ENCODE measurements at places on chromosomes 7 and 10.

- no peak for DNase-seq
Measured at GRCh38 chr10:5575144-5575481, 50.4 kb downstream of the CALML3 start.

GRCh38 chr7:98913612-98914011 lies 35.3 kb downstream of the TRRAP start:
- DNase-seq, result no peak

DNA sequence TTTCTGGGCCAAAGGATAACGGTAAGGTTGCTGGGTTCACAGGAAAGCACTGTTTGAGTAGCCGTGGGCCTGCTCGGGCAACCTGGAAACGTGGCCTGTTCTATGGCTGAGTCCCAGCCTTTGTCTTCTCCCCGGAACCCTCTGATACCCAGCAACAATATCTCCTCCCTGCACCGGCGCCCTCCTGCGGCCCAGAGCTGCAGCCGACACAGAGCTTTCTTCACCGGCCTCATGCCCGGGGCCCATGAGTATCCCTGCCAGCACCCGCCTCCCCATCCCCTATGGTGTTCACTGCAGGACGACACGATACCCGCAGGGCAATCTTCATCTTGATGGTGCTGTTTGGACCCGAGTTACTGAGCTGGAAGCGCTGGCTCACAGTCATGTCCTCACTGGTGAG lies 38.6 kb upstream of the NCAPG2 start:
- DNase-seq, result no peak

GRCh38 chr7:54907981-54908380 lies 110.8 kb upstream of the EGFR start:
- DNase-seq, result no peak

- peak; percentile 93 for DNase-seq
Measured at GRCh38 chr7:2529161-2530070, 9.8 kb downstream of the LFNG start.

- DNase-seq, result no peak
Measured at GRCh38 chr7:66178258-66178657, 26.9 kb upstream of the TPST1 start.

DNA sequence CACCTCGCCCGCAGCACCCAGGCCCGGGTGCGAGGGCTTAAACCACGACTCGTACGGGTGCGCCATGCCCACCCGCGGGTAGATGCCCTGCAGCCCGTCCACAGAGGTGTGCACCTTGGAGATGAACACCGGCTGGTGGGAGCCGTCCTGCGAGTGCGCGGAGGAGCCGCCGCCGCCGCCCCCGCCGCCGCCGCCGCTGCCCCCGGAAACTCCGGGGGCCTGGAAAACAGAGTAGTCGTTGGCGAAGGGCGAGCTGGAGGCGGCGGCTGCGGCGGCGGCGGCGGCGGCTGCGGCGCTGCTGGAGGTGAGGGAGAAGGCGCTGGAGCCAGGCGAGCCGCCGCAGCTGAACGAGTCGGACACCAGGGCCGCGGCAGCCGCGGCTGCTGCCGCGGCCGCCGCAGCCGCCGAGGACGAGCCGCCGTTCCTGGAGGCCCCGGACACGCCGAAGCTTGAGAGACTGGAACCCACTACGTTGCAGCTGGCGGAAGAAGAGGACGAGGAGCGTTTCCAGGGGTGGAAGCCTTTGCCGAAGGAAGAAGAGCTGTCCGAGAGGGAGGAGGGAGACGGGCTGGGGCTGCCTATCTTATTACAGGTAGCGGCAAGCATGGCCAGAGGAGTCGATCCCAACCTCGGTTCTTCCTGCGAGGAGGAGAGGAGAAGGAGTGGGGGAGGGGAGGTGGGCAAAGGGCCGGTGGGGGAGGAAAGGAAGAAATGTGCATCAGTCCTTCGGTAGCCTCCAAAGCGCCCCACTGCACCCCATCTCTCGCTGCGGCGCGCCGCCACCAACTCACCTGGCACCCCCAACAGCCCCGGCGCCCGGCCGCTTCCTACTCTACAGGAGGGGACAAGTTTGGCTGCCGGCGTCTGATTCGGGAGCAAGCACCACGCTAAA lies 1.3 kb downstream of the SP8 start:
- DNase-seq, result no peak

- no peak for DNase-seq
Measured at GRCh38 chr7:476736-477360, 42.8 kb downstream of the PDGFA start.

DNA sequence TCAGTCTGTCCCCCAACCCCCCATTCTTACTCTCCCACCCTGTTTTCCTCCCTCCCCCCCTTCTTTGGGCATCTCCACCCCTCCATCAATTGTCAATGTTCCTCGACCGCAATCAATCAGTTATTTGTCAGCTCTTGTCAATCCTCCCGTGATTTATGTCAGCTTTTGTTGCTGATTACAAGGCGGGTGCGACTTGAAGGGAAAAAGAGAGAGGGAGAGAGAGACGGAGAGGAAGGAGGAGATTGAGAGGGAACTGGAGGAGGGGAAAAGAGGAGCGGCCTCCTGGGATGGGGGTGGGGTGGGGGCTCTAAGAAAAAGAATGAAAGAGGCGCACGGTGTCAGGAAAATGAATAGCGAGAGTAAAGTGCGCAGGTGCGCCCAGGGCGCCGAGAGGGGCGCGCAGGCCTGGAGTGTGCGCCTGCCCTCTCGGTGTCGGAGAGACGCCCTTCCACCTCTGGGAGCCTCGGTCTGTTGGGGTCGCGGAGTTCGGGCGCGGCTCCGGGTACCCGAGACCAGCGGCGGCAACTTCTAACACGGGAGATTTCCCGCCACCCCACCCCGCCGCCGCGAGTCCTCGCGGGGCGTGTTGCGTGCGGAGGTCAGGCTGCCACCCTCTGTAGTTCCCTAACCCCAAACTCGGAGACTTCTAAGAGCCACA lies 1.1 kb upstream of the ZNF503 start:
- no peak for DNase-seq
